ENCODE measurements at places on chromosomes 1 and 21. TPM values are rescaled to one million over a fixed set of nuclear protein-coding genes. Genes with fewer than 3 reads are reported as not detected.

Gene PGLYRP3
- total RNA-seq: not detected

Gene ZBTB8B
- under 0.01 TPM for total RNA-seq

Gene HSD3B1
- total RNA-seq: not detected

Gene LCE2C
- total RNA-seq: not detected

Gene MAEL
- total RNA-seq: not detected

Gene SLFNL1
- total RNA-seq: 0.89 TPM

Gene LEFTY2
- total RNA-seq: not detected

Gene GBP7
- total RNA-seq: not detected

Gene FNDC10
- total RNA-seq: 2.6 TPM

Gene RGS1
- not detected for total RNA-seq

Gene SLC2A5
- 12.5 TPM for total RNA-seq

Gene NPHS2
- not detected for total RNA-seq

Gene CR1L
- total RNA-seq: not detected

Gene SPATA21
- total RNA-seq: not detected

Gene EDN2
- not detected for total RNA-seq

Gene ALG14
- total RNA-seq: 1.8 TPM

Gene C1QTNF12
- 0.92 TPM for total RNA-seq
